ENCODE measurements at places on chromosomes 5 and 9. TPM values are rescaled to one million over a fixed set of nuclear protein-coding genes. Genes with fewer than 3 reads are reported as not detected.
A peak's percentile ranks its signal among the peaks of the same experiment; 100 is the strongest.

SELENOP gene
- 1,235 TPM for total RNA-seq

MCTP1 gene
- total RNA-seq: 7.0 TPM

TERT gene
- total RNA-seq: 5.1 TPM

SLIT3 gene
- total RNA-seq: 6.1 TPM

HAPLN1 gene
- total RNA-seq: 6.7 TPM

EPB41L4A gene
- 10.2 TPM for total RNA-seq

DNA sequence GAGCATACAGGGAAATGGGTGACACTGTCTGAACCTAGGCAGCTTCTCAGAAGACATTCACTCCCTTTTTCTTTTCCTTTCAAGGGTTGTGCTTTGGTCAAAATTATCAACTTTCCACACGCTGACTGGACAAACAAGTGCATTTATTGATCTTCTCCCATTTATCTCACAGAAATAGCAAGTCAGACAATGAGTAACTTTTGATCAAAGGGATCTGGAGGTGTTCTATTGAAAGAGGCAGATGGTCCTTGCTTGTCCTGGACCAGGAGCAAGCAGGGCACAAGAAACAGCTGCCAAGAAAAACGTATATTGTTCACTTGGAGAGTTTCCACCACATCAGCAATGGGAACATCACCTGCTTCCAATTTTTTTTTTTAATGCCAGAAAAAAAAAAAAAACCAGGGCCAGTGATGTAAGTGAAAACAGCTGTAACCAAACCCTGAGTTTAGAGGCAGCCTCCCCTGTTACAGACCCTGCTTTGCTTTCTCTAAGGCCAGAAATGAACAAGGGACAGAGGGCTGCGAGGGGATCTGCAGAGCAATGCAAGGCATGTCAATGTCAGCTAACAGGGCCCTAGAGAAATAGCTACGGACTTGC is 79.8 kb downstream of the NIPSNAP3B start:
- DNase-seq: no peak

- no peak for DNase-seq
Observed at GRCh38 chr9:5470122-5470521, 19.8 kb downstream of the CD274 start.

DNA sequence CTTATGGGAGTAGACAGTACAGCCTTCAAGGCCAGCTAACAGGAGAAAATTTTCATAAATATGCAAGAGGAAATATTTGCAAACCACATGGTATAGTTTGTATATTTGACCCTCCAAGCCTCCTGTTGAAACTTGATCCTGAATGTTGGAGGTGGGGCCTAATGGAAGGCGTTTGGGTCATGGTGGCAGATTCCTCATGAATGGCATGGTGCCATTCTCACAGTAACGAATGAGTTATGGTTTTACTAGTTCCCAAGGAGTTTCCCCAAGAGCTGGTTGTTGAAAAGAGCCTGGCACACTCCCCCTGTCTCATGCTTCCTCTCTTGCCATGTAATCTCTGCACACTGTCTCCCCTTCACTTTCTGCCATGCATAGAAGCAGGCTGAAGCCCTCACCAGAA is 3.3 kb upstream of the PAIP1 start:
- no peak for DNase-seq

DNA sequence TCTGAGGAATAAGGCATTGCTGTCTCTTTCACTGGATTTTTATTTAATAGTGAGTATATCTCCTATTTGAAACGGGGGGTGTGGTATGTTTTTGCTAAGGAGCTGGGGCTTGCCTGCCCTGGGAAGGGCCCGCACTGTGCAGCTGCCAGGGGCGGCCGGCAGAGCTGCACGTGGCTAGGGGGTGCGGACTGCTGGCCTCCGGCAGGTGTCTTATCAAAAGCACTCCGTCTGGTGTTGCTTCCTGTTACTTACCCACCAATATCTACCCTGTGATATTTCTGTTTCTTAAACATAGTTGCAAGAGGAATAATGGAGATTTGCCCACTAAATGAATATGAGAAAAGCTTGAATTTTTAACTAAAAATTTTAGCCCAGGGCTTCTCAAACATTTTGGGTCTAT is 232.0 kb downstream of the IRX1 start:
- DNase-seq: no peak

DNA sequence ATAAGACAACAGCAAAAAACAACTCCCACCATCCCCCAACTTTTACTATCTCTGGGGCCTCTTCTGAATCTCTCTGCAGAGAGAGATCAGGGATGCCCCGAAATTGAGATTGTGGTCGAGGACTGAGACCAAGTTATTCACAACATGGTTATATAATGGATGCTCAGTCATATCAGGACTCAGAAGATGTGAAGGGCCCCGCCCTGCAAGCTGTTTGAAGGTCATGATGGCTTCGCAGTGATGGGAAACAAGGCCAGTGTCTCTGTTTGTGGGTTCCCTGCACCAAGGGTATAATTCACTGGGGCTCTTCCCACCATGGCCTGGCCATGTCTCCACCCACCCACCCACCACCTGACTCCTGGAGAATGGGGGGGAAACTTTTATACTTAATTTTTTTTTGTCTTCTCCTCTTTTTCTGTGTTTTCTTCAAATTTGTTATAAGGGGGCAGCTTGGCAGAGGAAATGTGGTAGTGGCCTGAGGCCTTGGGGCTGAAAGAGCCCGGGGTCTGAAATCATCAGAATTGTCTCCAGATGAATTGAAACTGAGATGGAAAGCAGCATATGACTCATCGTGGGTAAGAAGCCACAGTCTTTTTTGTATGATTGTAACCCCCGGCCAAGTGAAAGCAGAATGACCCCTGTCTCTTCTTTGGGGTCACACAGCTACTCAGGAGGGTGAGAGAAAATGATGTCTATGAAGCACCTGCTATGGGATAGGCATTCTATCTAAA is 15.0 kb upstream of the TEX48 start:
- no peak for DNase-seq

DNA sequence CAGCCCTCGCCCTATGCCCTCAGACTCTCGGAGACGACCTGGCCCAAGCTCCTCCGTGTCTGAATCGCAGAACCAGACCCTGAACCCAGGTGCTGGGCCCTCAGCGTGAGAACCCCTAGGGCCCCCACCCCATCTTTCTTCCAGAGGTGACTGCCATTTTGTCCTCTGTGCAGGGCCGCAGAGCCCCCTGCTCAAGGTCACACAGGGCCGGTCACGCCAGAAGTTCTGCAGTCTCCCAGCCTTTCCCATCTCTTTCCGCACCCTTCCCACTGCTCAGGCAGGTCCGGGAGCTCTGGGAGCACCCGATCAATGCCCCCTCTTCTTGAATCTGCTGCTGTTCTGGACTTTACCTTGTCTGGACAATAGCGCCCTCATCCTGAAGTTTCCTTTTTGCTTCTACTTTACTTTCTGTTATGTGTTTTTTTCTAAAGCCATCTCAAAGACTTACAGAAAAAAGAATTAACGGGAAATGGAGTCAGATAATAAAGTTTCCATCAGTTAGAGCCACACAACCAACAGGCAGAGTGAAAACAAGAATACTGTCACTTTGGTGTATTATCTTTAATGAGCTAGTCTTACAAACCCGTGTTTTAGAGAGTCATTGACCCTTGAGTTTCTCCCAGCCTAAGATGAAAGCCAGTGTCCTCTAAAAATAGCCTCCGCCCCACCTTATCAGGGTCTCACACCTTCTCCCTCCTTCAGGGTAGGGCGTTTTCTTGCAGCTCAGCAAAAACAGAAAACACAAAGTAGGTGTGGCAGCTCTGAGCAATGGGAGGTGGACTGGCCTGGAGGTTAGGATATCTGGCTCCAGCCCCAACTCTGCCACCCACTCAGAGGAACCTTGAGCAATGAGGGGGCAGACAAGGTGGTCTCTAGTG is 1.8 kb downstream of the TMOD1 start:
- DNase-seq: no peak

- DNase-seq: no peak
Observed at GRCh38 chr5:159050316-159051143, 49.2 kb downstream of the EBF1 start.

DNA sequence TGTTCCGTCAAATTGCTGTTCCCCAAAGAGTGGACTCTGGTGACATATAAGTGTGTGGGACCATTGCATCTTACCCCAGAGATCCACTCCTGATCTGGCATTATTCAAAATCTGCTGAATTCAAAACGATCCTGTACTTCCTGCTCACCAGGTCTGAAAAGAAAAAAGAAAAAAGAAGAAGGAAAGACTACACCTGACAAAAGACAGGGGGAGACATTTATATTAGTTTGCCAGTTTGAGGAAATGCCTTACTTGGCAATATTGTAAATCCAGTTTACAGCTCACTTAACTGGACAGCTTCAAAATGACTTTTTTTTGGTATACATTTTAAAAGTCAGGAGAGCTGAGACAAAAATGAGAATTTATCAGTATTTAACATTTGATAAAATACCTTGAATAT is 15.0 kb upstream of the GRHPR start:
- no peak for DNase-seq

DNA sequence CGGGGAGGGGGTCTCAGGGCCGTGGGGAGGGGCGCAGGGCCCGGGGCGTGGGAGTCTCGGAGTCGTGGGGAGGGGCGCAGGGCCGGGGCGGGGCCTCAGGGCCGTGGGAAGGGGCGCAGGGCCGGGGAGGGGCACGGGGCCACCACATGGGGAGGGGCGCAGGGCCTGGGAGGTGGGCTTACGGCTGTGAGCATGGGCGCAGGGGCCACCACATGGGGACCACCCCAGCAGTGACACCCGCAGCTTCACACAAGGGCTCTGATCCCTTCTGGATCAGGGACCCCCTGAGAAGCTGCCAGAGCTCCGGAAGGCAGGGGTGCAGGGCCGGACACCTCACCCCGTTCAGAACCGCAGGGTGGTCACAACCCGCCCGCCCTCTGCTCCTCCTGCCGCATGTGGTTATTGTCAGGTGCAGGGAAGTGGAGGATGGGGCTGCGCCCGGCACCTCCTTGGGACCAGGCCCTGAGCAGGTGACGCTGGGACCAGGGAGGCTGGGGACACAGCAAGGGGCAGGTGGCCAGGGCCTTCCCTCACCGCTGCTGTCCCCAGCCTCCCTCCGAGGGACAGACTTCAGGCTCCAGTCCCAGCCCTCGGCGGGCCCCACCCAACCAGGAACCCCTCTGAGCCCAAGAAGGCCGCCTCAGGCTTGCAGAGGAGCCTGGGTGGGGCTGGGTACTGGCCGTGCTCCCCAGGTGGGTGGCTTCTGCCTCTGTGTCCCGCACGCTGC is 53.7 kb downstream of the EXD3 start:
- DNase-seq: no peak

- DNase-seq: peak; percentile 31
Observed at GRCh38 chr5:80481019-80481893, 6.6 kb upstream of the FAM151B start.

GRCh38 chr5:89241186-89241585 is 358.2 kb upstream of the MEF2C start:
- DNase-seq: no peak

GRCh38 chr9:134032456-134033222 is 7.4 kb downstream of the BRD3OS start:
- DNase-seq: no peak

GRCh38 chr5:139335811-139336210 is 5.8 kb upstream of the PAIP2 start:
- no peak for DNase-seq

DNA sequence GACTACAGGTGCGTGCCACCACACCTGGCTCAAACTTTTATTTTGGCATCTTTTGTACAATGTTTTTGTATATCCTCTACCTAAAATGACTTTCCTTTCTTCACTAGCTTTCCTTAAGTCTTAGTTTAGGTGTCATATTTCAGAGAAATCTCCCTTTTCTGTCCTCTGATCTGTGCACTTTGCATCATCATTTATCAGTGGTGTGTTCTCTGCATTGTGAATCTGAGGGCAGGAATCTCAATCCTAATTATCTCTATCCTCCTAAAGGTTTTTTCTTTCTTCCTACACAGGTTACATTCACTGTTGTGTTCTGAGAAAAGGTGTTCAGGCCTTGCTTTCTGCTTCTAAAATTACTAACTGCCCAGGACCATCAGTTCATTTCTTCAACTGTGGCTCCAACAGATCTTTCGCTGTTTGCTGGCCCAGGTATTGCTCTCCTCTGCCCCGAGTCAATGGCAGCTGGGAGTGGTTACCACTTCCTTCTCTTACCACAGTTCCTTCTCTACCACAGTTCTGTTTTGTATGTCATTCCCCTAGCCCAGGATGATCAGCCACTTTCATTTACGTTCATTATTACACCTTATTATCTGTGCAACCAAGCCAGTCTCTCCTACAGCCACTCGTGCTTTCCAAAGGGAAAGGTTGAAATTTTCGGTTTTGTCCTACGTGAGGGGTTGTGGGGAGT is 14.0 kb downstream of the TGFBR1 start:
- no peak for DNase-seq

DNA sequence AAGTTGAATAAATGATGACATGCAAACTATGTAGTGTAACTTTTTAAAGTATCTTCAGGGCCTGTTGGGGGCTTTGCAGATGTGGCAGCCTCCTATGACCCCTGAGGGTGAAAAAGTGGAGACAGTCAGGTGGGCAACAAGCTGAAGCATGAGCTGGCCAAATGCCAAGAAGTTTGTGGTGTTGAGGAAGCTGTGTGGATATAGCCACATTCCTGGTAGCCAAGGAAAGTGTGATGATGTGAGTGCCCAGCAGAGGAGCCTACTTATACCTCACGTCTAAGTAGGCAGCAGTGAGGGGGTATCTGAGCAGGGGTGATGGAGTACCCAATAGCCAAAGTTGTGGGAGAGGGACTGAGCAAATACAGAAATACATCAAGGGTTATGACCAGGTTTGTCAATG is 621.2 kb upstream of the CDH6 start:
- no peak for DNase-seq

DNA sequence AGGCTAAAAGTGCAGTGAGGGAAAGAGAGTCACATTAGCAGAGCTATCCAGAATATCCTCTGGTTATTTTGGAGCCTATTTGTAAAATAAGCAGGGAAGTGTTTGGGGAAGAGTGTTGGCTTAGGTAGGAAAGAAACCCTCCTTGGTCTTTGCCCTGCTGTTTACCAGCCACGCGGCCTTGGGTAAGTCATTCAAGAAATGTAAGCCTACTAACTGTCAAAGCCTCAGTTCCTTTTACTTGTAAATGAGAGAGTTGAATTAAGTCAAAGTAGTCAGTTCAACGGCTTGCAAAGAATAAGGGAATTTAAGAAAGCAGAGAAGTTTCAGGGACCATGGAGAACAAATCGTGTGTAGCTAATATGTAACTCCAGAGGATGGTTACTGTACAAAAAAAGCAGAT is 75.8 kb upstream of the TNC start:
- no peak for DNase-seq

GRCh38 chr5:175236176-175236575 is 207.8 kb downstream of the DRD1 start:
- no peak for DNase-seq

- no peak for DNase-seq
Observed at GRCh38 chr5:142600092-142600491, 85.8 kb downstream of the FGF1 start.

GRCh38 chr5:73378765-73379164 is 69.8 kb downstream of the FOXD1 start:
- no peak for DNase-seq

- no peak for DNase-seq
Observed at GRCh38 chr9:131218370-131218769, 57.9 kb downstream of the FAM78A start.

GRCh38 chr5:67858471-67859031 is 357.0 kb upstream of the PIK3R1 start:
- no peak for DNase-seq

Data from left colon (tissue), 2 donors.